ENCODE measurements at places on chromosomes 12 and 14.
A peak's percentile ranks its signal among the peaks of the same experiment; 100 is the strongest.

GRCh38 chr14:34824826-34825225 lies 50.3 kb downstream of the BAZ1A start:
- DNase-seq, result no peak

- DNase-seq, result no peak
Observed at GRCh38 chr14:105053996-105054395, 11.2 kb downstream of the GPR132 start.

DNA sequence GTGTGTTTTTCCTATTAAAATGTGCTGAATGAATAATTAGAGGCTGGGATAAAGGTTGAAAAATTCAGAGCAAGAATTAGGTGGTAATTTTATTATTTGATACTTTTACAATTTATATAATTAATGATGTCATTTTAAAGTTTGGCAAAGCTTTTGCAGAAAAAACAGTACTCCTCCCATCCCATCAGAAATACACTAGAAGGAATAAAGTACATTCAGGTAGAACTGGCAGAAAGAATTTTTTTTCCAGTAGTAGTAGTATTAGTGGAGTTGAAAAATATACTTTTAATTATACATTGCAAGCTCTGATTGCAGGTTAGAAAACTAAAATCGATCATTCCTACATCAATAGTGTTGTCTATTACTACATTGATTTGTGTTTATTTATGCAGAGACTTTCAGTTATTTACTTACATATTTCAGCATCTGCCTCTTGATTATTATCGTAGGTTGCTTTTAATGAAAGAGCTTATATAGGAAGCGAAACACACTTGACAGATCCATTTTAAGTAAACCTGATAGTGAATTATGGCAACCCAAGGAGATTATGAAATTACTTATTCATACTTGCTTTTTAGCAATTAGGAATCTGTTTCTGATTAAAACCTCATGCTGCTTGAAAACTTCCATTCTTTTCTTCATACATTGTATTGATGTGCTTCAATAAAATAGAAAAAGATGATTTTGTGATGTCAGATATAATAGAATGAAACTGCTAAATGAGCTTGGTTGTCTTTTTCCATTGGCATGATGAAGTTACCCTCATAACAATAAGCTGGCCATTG lies 10.1 kb downstream of the FOXG1 start:
- no peak for DNase-seq

DNA sequence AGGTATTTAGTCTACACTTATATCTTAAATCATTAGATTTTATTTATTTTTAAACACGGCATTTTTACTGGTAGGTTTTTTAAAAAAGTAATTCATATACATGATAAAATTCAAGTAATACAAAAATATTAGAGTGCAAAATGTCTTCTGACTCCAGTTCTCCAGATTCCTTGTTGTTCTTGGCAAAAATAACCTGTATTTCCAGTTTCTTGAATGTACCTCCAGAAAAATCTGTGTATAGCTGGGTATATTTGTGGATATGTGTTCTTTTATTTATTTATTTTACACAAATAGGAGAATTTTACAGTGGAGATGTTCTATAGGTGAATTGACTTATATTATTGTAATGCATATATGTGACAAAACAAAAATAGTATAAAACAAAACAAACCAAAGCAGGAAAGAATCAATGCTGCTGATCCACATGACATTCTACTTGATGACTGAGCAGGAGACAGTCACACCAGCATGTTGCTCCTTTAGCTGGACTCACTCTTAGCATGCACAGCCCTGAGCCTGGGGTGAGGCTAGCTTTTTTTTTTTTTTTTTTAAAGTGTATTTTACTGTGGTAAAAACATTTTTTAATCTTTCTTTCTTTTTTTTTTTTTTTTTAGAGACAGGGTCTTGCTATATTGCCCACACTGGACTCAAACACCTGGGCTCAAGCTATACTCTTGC lies 42.2 kb upstream of the SLC38A2 start:
- DNase-seq, result no peak

DNA sequence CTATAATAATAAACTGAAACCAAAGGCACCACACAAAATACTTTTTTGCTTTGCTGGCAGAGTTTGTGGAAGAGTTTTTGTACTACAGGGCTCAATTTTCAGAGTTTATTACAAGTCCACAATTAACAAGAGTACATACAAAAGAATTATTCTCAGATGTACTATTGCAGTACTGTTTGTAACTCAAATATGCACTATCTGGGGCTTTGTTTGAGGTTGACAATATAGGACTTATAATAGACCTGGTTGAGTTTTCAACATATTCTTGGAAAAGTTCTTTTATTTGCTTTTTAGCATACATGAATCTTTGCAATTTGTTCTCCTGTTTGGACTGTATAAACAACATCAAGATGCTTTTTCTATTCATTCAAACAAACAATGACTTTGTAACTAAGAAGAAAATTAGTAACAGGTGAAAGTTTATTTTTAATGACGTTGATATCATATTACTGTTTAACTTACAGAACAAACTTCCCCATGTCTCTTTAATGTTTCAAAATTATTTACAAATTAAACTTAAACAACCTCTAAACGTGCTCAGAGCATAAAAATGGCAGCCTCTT lies 407.4 kb upstream of the PRICKLE1 start:
- DNase-seq, result no peak

GRCh38 chr12:96419576-96420276 lies 19.5 kb upstream of the CDK17 start:
- peak; percentile 49 for DNase-seq

All from pons (tissue), 1 donor.